ENCODE measurements at places on chromosomes 7 and 10.

DNA sequence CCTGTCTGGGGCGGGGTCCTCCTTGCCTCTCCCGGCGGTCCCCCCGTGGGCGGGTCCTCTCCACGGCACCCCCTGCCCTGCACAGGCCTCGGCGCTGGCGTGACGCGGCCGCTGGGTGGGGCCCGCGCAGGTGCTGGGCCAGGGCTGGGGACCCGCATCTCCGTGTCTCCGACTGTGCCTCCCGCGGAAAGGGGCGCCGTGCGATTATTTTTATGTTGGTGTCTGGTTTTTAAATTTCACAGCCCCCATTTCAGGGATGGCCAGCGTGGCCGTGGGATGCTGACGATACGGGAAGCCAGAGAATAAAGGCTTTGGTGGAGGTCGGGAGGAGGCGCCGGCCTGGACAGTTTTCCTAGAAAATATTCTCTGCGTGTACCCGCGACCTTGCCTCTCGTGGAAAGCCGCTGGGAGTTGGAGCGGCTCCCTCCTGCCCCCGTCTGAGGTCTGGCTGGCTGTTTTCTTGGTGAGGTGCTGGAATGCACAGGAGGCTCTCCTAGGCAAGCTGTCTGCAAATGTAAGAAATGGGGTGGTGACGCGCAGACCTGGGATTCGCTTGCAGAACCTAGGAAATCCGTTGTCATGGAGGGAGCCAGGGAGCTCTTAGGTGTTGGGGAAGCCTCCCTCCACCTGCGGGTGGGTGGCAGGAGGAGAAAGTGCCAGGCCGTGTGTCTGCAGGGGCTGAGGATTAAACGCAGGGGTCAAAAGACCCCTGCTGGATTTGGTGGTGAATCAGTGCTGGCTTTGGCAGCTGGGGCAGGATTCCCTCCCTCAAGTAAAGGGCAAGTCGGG lies 28.7 kb upstream of the JAKMIP3 start:
- H3K4me3 ChIP-seq: peak overlapping the region; percentile 22
- DNase-seq: no peak
- no peaks in the 10 kb centered on the region for H3K4me1 ChIP-seq

- no peak for DNase-seq
- H3K27me3 ChIP-seq: no peaks in the 10 kb centered on the region
- peaks cover 10% of the 10 kb centered on the region for H3K4me1 ChIP-seq
- H3K27ac ChIP-seq: no peak overlapping the region
- H3K4me3 ChIP-seq: peak overlapping the region; percentile 51
Measured at GRCh38 chr10:688312-689120, 952 bp downstream of the DIP2C start.

DNA sequence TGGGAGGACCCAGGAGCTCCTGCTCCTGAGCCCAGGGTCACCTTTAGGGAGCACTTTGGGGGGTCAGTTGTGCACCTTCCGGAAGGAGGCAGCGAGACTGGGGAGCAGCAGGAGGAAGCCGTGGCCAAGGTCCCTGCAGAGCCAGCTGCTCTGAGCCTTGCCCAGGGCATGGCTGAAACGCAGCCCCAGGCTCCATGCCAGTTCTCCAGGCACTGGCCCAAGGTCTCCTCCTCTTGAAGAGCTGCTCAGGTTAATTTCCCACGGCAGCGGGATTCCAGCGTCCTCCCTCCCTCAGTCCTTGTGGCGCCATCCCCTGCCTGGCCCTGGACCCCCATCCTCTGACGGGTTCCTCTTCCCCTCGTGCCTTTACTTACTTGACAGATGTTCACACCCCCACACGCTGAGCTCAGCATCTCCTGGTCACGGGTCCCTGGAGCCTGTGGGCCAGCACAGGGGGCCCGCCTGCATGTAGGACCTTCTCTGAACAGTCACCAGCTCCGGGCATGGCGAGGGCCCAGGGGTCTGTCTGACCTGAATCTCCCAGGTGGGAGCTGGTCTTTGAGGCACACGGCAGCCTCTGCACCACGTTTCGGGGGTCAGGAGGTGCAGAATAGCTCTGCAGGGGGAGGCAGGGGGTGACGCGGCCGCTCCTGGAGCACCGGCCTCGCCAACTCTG lies 16.7 kb upstream of the CFAP46 start:
- H3K4me3 ChIP-seq: no peak overlapping the region
- H3K4me1 ChIP-seq: peaks cover 11% of the 10 kb centered on the region
- DNase-seq: no peak

DNA sequence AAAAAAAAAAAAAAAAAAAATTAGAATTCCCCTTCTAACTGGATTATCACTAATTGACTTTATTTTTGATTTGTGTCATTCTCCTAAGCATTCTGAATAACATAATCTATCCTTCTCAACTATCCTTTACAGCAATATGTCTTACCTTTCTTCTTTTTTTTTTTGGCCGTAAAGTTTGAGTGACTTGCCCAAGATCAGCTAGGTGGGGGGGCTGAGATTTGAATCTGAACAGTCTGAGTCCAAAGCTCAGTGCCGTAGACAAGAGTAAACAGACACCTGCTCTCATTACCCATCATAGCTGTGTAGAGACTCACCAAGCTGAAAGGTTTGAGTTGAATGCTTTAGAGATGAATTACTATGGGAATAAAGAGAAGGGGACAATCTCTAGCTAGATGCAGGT lies 192.1 kb downstream of the SORCS1 start:
- no peaks in the 10 kb centered on the region for H3K4me1 ChIP-seq
- DNase-seq: no peak
- H3K27me3 ChIP-seq: no peaks in the 10 kb centered on the region
- no peaks in the 10 kb centered on the region for H3K36me3 ChIP-seq
- no peak overlapping the region for H3K4me3 ChIP-seq
- H3K27ac ChIP-seq: no peak overlapping the region

- no peak overlapping the region for H3K4me3 ChIP-seq
- H3K4me1 ChIP-seq: no peaks in the 10 kb centered on the region
- H3K27me3 ChIP-seq: no peaks in the 10 kb centered on the region
- no peaks in the 10 kb centered on the region for H3K36me3 ChIP-seq
Measured at GRCh38 chr7:31805209-31805818, 118.3 kb downstream of the PPP1R17 start.

DNA sequence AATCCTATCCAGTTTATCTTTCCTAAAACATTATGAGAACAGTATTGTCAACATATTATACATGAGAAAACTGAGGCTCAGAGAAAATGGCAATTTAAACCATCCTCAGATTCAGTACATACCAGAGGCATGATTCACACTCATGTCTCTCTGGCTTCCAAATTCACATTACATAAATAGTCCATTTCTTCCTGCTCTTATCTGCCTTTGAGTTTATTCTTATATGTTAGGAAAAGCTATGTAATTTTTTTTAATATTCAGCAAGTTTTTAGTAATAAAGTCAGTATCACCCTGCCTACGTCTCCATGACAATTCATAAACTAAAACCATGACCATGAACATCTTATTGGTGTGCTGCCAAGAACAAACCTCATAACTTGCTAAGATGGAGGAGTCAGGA lies 1260.2 kb upstream of the SORCS1 start:
- no peak for DNase-seq
- no peaks in the 10 kb centered on the region for H3K36me3 ChIP-seq
- H3K4me1 ChIP-seq: no peaks in the 10 kb centered on the region
- no peak overlapping the region for H3K27ac ChIP-seq

DNA sequence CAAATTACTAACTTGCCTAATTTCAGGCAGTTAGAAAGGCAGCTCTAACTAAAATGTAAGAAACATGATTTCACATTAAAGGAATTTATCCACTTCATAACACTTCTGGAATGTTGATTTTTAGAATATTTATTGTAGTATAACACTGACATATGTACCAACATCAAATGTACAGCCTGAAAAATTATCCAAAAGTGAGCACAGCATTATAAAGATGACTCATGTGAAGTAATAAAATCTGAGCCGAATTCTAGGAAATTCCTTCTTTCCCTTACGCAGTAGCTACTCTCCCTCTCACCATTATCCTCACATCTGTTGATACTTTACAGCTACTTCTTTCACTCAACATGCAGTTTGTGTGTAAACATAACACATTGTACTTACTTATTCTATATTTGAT lies 610.6 kb downstream of the ZWINT start:
- no peak overlapping the region for H3K27ac ChIP-seq
- no peaks in the 10 kb centered on the region for H3K36me3 ChIP-seq
- no peak for DNase-seq
- no peaks in the 10 kb centered on the region for H3K4me1 ChIP-seq

DNA sequence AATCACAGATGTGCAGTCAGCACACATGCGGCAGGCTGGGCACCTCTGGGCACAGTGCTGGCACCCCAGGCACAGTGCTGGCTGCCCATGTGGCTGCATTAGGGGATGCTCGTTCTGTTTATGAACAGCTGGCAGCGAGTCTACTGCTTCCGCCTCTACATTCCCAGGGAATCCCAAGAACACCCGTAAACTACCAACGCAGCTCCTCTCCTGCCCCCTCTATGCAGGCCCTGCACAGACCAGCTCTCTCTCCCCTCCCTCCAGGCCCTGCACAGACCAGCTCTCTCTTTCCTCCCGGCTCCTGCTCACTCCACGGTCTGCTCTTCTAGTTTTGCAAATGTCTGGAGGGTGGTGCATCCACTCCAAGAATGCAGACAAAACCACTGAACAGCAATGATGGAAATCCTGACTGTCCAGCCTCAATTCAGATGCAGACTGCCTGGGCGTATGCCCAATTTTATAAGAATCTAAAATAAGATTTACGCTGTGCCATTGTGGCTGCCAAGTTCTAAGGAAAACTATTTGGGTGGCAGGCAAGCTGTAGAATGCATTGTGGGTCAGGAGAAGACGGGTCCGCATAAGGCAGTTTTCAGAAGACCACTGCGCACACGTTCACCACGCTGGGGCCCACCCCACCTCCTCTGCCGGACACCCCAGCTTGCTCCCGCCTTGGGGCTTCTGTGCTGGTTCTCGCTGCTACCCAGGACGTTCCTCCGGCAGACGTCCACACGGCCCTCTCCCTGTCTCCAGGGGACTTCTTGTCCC lies 234.6 kb downstream of the ZMYND11 start:
- peaks cover 5% of the 10 kb centered on the region for H3K4me1 ChIP-seq
- H3K27me3 ChIP-seq: no peaks in the 10 kb centered on the region
- no peak overlapping the region for H3K27ac ChIP-seq
- no peaks in the 10 kb centered on the region for H3K36me3 ChIP-seq
- no peak for DNase-seq

DNA sequence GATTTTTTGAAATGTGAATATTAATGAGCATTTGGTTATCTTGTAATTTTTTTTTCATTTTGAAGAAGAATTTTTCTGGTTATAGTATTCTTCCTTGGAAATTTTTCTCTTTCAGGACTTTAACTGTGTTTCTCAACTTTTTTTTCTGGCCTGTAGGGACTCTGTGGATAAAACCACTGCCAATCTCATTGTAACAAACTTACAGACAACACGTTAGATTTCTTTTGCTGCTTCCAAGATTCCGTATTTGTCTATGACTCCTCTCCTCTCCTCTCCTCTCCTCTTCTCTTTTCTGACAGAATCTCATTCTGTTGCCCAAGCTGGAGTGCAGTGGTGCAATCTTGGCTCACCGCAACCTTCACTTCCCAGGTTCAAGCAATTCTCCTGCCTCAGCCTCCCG lies 19.4 kb upstream of the ZNF92 start:
- DNase-seq: no peak
- no peaks in the 10 kb centered on the region for H3K27me3 ChIP-seq
- H3K4me1 ChIP-seq: no peaks in the 10 kb centered on the region
- no peak overlapping the region for H3K4me3 ChIP-seq

- H3K4me1 ChIP-seq: no peaks in the 10 kb centered on the region
- no peak for DNase-seq
- no peaks in the 10 kb centered on the region for H3K36me3 ChIP-seq
Measured at GRCh38 chr10:70991140-70992124, 103.1 kb upstream of the PCBD1 start.

- no peaks in the 10 kb centered on the region for H3K36me3 ChIP-seq
- H3K27ac ChIP-seq: peak overlapping the region; percentile 100
- H3K4me1 ChIP-seq: peaks cover 49% of the 10 kb centered on the region
- H3K27me3 ChIP-seq: no peaks in the 10 kb centered on the region
- no peak for DNase-seq
- H3K4me3 ChIP-seq: peak overlapping the region; percentile 34
Measured at GRCh38 chr10:100374200-100374655, 27.2 kb downstream of the SCD start.

DNA sequence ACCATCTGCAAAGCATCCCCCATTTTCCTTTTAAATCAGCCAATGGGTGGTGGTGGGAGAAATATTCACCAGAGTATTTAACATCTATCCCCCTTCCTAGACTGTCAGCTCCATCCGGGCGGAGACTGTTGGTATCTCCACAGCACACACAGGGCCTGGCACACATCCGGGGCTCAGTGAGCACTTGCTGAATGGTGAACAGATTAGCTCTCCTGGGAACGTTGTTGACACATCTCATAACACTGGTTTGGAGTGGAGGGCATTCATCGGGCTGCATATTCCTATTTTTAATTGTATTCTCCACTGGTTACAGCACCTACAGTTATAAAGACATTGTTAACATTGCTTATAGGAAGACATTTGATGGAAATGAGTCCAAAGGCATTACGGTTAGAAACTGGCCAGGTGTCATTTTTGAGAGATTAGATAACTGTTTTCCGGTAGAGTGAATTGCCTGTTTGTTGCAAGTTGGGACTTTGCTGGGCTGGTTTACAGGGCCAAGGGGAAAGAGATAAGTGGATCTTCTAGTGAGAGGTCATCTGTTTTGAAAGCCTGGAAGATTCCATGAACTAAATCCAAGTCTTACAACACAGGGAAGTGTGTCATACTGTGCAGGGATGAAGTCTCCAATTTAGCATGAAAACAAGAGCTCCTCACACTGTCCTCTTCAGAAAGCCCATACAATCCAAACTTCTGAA lies 101.8 kb downstream of the EGFR start:
- DNase-seq: no peak
- H3K4me1 ChIP-seq: peaks cover 80% of the 10 kb centered on the region
- peak overlapping the region; percentile 90 for H3K27ac ChIP-seq
- peaks cover 11% of the 10 kb centered on the region for H3K36me3 ChIP-seq
- H3K27me3 ChIP-seq: no peaks in the 10 kb centered on the region
- H3K4me3 ChIP-seq: no peak overlapping the region

GRCh38 chr7:94698275-94698674 lies 42.3 kb upstream of the SGCE start:
- no peaks in the 10 kb centered on the region for H3K27me3 ChIP-seq
- DNase-seq: no peak
- no peak overlapping the region for H3K4me3 ChIP-seq
- H3K36me3 ChIP-seq: no peaks in the 10 kb centered on the region
- peaks cover 29% of the 10 kb centered on the region for H3K4me1 ChIP-seq

- H3K36me3 ChIP-seq: no peaks in the 10 kb centered on the region
- H3K27me3 ChIP-seq: no peaks in the 10 kb centered on the region
- peak overlapping the region; percentile 76 for H3K27ac ChIP-seq
- peak overlapping the region; percentile 87 for H3K4me3 ChIP-seq
- peaks cover 21% of the 10 kb centered on the region for H3K4me1 ChIP-seq
- no peak for DNase-seq
Measured at GRCh38 chr10:29736366-29737073, 101.7 kb upstream of the SVIL start.

Measured in keratinocyte (primary cell).